Activated naive CD8-positive, alpha-beta T cell treated with anti-CD3 and anti-CD28 coated beads for 36 hours (primary cell): ENCODE measurements at places on chromosomes 3 and 15. TPM values are rescaled to one million over a fixed set of nuclear protein-coding genes. Genes with fewer than 3 reads are reported as not detected.

- DNase-seq: peak; percentile 60
- peaks cover 37% of the 10 kb centered on the region for H3K36me3 ChIP-seq
- no peaks in the 10 kb centered on the region for H3K27me3 ChIP-seq
- H3K4me3 ChIP-seq: peak overlapping the region; percentile 99
- peaks cover 30% of the 10 kb centered on the region for H3K4me1 ChIP-seq
- H3K27ac ChIP-seq: peak overlapping the region; percentile 100
These were observed 461 bp downstream of the XRN1 start for GRCh38 chr3:142447301-142447851.

GRCh38 chr3:15428539-15428938 is 1.1 kb downstream of the EAF1 start:
- peak overlapping the region; percentile 98 for H3K27ac ChIP-seq
- DNase-seq: peak; percentile 11
- H3K27me3 ChIP-seq: no peaks in the 10 kb centered on the region
- H3K4me1 ChIP-seq: peaks cover 49% of the 10 kb centered on the region
- peak overlapping the region; percentile 93 for H3K4me3 ChIP-seq
- peaks cover 39% of the 10 kb centered on the region for H3K36me3 ChIP-seq

GRCh38 chr3:173747427-173747826 is 349.9 kb downstream of the NLGN1 start:
- H3K27me3 ChIP-seq: no peaks in the 10 kb centered on the region
- no peaks in the 10 kb centered on the region for H3K4me1 ChIP-seq
- no peak for DNase-seq
- H3K27ac ChIP-seq: no peak overlapping the region
- no peaks in the 10 kb centered on the region for H3K36me3 ChIP-seq

The REC114 gene
- not detected for total RNA-seq

DNA sequence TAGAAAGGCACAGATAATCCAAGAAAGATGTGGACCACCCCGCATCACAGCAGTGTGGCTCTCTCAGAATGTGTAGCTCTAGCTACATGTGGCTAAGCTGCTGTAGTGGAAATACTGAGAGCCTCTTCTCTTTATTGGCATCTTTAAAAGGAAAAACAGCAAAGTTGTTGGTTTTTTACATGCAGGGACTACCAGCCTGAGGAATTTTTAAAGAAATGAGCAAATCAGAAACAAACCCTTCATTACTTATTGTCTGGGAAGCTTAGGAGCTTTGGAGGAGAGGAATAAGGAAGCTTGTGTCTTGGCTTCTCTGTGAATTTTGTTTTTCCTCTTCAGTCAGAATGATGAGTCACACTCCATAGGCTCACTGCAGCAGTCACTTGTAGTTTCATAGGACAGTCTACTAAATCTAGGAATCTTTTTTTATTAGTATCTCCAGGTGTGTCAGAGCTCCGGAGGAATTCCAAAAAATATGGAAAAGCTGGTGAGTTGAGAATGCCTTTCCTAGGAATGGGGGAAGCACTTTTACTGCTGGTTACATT is 27.5 kb downstream of the POLG start:
- H3K4me3 ChIP-seq: no peak overlapping the region
- H3K4me1 ChIP-seq: peaks cover 2% of the 10 kb centered on the region
- H3K27me3 ChIP-seq: no peaks in the 10 kb centered on the region
- DNase-seq: no peak

GRCh38 chr3:107241217-107241616 is 136.0 kb upstream of the CCDC54 start:
- no peaks in the 10 kb centered on the region for H3K36me3 ChIP-seq
- peaks cover 21% of the 10 kb centered on the region for H3K27me3 ChIP-seq
- DNase-seq: peak; percentile 14
- H3K4me1 ChIP-seq: peaks cover 10% of the 10 kb centered on the region
- peak overlapping the region; percentile 89 for H3K4me3 ChIP-seq
